ENCODE measurements at places on chromosomes 12 and 14.
A peak's percentile ranks its signal among the peaks of the same experiment; 100 is the strongest.

DNA sequence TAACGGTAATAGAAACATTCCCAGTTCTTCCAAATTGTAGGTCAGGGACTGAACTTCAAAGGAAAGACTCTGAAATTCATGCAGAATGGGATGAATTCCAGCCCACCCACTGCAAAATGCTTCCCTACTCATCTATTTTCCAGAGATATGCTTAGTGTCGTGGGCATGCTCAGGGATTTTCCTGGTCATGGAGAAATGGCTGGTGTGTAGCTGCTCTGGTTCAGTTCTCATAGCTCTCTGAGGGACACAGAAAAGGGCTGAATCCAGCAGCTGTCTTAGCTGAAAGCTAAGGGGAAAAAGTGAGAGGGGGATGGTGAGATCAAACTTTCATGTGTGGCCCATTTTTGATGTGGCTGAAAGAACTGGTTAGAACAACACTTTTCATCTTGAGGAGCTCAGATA, 72.9 kb upstream of the KRAS start:
- DNase-seq, result no peak

DNA sequence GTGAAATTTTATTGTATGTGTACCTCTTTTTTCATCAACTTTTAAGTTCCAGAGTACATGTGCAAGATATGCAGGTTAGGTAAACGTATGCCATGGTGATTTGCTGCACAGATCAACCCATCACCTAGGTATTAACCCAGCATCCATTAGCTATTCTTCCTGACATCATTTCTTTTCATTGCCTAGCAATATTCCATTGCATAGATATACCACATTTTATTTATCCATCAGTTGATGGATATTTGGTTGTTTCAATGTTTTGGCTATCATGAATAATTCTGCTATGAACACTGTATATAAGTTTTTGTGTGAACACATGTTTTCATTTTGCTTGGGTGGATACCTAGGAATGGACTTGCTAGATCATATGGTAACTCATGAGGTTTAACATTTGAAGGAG, 439.9 kb upstream of the SOX5 start:
- DNase-seq, result no peak

DNA sequence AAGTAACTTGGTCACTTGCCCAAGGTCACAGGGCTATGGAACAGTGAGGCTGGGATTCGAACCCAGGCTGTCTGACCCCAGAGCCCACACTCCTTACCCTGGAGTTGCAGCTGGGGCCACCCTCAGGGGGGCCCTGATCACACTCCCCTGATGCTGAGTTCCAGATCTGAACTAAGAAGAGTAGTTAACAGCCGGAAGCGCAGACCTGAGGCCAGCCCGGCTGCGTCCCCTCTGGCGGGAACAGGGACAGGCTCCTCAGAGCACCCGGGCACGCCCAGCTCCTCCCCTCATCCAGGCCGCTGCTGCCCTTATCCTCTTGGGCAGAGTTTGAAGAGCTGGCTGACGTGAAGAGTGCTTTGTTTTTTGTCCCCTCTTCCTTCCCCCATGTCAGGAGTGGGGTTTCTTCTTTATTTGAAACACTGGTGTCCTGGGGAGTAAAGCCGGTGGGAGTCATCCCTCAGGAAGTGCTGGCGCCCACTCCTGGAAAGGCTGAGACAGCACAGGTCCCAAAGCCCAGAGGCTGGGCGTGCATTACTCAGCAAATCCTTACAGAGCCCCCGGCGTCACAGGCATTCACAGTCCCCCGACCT, 8.7 kb downstream of the PHB2 start:
- DNase-seq, result peak; percentile 86

DNA sequence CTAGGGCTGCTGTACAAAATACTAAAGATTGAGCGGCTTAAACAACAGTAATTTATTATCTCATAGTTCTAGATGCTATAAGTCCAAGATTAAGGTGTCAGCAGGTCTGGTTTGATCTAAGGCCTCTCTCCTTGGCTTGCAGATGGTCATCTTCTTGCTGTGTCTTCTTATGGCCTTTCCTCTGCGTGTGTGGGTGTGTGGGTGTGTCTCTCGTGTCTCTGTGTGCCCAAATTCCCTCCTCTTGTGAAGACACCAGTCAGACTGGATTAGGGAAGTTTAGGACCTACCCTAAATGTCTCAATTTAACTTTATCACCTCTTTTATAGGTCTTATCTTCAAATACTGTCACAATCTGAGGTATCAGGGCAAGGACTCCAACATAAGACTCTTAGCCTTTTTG, 28.3 kb downstream of the DDHD1 start:
- no peak for DNase-seq

GRCh38 chr14:24394275-24394674, 4.5 kb upstream of the NYNRIN start:
- DNase-seq, result no peak

DNA sequence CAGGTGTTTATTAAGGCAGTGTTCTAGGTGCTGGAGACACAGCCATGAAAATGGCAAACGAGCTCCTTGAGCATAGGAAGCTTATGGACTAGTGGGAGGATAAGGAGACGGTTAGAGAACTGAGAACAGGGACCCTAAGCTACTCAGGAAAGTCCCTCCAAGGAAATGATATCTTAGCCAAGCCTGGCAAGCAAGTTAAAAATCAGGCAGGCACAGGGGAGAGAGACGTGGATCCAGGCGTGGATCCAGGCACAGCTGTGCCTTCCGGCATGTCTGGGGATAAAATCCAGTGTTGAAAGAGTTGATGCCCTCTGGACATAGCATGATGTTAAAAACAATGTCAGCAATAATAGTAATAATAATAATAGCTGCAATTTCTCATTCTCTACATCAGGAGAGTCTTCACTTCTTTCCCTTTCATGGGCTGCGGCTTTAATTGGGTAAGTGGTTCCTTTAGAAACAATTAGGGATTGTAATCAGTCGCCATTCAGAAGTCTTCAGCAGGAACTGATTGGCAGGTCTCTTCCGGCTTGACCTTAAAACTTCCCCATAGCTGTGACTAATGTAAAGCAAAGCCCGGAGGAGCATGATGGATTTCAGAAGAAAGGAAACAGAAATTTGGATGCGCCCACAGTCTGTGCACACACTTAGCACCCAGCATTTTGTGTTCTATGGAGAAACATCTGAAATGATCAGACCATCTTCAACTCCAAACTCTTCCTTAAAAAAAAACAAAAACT, 230.2 kb downstream of the SLC41A2 start:
- DNase-seq, result no peak

DNA sequence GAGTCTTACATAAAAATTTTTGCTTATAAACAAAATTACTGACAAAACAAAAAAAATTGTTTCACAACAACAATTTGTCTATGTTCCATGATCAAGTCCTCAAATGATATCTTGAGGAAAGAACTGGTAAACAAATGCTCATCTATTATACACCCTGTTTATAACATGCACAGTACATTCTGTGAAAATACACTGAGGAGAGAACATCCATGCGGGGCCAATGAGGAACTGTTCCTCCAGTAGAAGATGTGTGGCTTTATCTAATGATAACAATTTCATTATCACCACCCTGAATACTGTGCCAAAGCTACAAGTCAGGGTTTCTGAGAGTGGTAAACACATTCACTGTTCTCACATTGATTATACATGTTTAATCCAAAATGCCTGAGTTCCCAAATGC, 10.8 kb downstream of the MLH3 start:
- no peak for DNase-seq

DNA sequence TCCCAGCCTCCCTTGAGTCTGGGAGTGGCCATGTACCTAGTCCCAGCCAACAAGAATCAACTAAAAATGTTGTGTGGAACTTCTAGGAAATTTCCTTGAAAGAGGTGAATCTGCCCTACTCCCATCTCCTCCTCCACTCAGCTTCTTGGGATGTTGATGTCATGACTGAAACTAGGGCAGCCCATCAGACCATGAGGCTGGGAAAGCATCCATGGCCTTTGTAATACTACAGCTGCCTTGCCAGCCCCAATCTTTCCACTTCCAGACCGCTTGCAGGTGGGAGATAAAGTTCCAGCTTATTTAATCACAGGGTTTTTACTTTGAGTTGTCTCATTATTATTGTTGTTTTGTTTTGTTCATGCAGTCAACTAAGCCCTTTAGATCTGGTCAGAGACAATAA, 170.3 kb upstream of the LMNTD1 start:
- no peak for DNase-seq

DNA sequence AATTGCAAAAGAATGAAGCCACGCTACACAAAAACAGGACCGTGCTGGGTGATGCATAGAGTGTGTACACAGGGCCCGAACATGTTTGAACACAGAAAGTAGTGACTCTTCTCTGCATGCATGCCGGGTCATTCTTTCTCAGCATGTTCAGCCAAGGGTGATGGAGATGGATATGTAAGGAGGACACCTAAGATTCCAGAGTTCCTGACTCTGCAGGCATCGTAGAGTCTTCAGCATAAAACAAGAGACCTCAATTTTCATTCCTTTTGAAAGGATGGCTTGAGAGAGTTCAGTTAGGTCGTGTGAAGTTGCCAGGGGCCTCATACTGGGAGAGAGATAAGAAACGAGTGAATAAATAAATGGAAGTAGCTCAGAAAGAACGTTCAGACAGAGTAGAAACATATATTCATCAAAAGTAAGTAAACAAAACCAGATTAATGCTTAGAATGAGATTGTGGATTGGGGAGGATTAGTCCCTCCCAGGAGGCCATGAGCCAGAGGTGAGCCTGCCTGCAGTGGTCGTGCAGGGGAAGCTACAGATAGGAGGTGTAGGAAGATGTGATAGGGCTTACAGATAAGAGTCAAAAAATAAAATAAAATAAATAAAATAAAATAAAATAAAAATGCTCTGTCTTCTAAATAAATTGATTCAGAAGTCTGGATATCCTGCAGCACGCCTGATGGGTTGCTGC, 27.6 kb upstream of the SEL1L start:
- DNase-seq, result no peak

GRCh38 chr12:57237932-57238853, 8.7 kb downstream of the SHMT2 start:
- DNase-seq, result no peak

- peak; percentile 26 for DNase-seq
Observed at GRCh38 chr12:123363740-123364531, 711 bp downstream of the SBNO1 start.

DNA sequence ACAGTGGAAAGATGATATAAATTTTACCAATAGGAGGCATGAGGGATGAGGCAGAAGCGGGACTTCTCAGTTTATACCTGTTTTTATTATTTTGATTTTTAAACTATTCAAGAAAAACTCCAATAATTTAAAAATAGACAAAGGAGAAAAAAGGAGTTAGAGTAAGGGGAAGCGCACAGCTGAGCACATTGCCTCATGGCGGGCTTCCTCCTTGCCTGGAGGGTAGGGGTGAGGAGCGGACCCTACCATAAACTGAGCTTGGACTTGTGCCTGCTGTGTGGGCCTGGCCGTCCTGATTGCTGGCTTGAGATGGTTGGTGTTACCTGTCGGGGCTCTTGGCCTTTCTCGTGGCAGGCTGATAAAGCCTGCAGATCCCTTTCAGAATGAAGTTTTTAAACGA, 15.1 kb upstream of the HIP1R start:
- DNase-seq, result no peak

DNA sequence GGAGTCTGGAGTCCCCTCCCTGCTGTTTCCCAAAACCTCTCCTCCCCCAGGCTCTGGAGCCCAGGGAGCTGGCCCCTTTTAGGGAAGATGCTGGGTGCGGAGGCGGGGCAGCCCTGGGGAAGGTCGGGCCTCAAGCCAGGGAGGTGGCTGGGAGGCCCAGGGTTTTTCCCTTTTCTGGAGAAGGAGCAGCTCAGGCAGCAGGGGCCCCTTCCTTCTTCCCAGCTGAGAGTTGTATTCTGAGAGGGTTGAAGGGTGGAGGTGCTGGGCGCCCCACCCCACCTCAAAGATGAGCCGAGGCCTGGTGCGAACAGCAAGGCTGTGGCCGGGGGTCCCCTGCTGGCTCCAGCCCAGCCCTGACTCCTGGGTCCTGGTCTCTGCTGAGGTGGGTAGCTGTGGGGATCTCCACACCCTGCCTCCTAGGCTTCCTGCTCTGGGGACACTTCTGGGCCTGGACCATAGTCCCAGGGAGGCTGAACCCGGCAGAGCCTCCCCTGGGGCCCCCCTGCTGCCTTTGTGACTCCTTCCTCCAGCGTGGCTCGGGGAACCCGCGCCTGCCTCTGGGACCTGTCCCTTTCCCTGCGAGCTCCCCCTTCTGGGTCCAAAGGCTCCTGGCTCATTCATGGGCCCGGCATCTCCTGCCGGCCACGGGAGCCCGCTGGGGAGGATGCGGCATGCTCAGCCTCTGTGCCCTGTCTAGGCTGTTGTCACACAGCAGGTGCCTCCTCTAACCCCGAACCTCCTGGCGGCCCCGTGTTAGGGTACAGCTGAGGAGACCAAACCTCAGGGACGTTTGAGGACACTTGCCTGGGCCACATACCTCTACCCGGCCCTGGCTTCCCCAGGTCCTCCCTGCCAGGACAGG, 4.4 kb downstream of the TRMT61A start:
- no peak for DNase-seq

- DNase-seq, result no peak
Observed at GRCh38 chr12:43807386-43807785, 1.3 kb upstream of the TWF1 start.

- DNase-seq, result no peak
Observed at GRCh38 chr14:95313190-95313589, 6.5 kb downstream of the CLMN start.

- DNase-seq, result no peak
Observed at GRCh38 chr12:11584221-11584855, 65.1 kb upstream of the ETV6 start.

DNA sequence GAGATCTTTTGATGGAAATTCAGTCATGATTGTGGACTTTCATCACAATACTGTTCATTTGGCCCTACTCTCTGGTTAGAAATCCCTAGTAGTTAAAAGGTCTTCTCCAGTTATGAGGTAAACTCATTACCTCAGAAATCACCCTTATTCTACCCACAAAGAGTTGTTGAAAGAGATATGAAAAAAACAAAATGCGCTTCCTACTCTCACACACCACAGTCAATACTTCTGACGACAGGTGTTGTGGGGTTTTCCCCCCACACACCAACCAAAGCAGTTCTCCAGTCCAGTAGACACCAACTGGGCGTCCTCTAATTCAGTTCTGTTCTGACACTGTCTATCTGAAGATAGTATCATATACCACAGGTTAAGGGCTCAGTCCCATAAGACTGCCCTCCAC, 54.9 kb downstream of the TRMT5 start:
- no peak for DNase-seq

DNA sequence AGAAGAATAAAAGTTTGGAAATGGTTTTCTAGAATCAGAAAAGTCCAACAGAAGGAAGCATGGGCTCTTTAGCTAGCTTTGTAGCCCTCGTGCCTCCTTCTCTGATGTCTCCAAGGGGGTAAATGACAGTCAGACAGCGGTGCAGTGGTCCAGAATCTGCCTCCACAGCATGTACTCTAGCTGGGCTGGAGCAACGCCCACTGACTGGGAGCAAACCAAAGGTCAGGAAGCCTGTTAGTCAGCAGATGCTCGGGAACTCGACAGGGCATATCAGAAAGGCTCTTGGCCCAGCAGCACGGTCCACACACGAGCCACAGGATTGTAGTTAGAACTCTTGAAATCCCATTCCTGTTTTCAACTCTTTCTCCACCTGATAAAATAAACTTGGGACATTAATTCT, 164.3 kb downstream of the GRIN2B start:
- no peak for DNase-seq

- DNase-seq, result peak; percentile 76
Observed at GRCh38 chr12:88579161-88579517, 1.1 kb downstream of the KITLG start.

All from LoVo (cell line).